Liver (tissue), 10 donors: ENCODE measurements at places on chromosomes 3 and 15. TPM values are rescaled to one million over a fixed set of nuclear protein-coding genes. Genes with fewer than 3 reads are reported as not detected.

DNA sequence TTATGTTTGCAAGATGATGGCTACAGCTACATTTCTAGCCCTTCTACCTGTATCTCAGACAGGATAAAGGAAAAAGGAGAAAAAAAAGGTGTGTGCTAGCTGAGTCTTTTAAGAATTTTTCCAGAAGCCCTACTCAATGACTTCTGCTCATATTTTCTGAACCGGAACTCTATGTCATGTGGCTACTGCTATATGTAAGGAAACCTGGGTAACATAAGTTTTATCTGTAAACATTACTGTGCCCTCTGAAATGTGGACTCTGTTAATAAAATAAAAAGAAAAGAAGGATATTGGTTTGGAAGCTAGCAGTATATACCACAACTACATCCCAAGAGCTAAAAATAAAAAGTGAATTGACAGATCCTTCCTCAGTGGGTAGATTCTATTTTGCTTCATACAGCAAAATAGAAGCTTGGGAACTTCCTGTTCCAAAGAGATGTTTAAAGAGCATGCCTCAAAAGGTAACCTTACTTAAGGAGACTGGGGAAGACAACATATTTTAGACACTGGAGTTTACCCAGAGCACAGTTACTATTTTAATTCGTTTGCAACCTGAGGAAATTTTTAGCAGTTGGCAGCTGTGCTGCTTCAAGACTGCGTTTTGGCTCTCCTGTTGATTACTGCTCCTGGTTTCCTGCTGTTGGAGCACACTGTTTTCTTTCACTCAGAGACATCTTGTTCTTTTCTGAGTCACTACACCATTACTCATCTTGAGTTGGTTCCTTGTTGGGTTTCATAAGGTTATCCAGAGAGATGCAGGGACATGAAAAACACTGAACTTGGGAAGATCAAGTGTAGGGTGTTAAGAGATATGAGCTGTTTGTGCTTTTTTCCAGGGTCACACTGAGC, 280.7 kb downstream of the NFKBIZ start:
- no peaks in the 10 kb centered on the region for H3K27me3 ChIP-seq
- no peaks in the 10 kb centered on the region for H3K4me1 ChIP-seq
- no peak overlapping the region for H3K27ac ChIP-seq
- H3K36me3 ChIP-seq: no peaks in the 10 kb centered on the region
- DNase-seq: no peak

DNA sequence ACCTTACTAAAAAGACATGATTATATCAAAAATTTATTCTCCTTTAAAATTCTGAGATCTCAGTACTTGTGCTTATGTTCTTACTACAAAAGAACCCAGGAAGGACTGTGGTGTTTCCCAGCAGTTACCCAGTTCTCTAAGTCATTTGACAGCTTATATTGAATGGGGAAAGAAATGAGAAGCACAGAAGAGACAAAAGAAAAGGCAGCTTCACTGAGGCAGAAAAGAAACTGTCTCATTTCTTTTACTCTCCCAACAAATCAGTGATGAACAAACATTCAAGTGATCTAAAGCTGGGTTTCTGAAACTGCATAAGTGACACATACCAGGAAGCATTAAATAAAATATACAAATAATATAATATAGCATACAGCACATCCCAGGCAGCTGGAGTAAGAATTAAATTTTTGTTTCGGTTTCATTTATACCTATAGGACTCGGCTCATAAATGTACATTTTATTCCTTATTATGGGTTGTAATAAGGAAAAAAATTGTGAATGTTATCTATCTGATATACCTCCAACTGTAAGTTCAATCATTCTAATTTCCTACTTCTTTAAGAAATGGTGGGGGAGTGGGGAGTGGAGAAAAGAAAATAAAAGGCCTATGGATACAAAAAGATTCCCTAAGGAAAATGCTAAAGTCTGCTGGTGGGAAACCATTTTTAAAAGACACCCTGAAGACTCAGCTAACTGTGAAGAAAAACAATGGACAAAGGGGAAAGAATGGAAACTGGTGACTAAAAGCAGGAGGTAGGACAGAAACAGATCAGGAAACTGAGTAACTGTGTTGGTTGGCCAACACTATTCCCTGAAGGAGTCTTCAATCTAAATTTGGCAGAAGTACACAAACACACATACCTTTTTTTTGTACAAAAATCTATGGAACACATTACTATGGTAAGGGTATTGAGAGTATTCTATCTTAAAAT, 156.8 kb downstream of the TBC1D5 start:
- no peak overlapping the region for H3K27ac ChIP-seq
- H3K36me3 ChIP-seq: no peaks in the 10 kb centered on the region
- DNase-seq: no peak
- H3K4me3 ChIP-seq: no peak overlapping the region
- H3K4me1 ChIP-seq: no peaks in the 10 kb centered on the region
- no peaks in the 10 kb centered on the region for H3K27me3 ChIP-seq

DNA sequence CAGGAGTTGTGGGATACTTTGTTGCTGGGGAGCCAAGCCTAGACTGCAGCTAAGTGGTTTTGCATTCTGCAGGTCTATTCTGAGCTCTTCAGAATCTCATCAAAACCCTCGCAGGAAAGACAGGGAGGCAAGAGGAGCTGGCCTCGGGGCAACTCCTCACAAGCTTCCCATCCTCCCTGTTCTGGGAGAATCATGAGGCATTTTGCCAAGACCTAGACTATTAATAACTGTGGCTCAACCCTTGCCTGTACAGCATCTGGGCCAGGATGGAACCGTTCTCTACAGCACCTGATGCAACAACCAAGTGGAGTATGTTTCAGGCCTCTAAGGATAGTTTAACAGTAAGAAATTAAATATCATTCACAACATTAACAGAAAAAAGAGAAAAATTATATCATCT, 20.2 kb upstream of the SLC6A20 start:
- H3K4me3 ChIP-seq: no peak overlapping the region
- H3K4me1 ChIP-seq: no peaks in the 10 kb centered on the region
- H3K27me3 ChIP-seq: no peaks in the 10 kb centered on the region
- H3K27ac ChIP-seq: no peak overlapping the region
- DNase-seq: no peak
- no peaks in the 10 kb centered on the region for H3K36me3 ChIP-seq

The CD200 gene
- total RNA-seq: 0.28 TPM
